ENCODE measurements at places on chromosomes 3 and 15.

DNA sequence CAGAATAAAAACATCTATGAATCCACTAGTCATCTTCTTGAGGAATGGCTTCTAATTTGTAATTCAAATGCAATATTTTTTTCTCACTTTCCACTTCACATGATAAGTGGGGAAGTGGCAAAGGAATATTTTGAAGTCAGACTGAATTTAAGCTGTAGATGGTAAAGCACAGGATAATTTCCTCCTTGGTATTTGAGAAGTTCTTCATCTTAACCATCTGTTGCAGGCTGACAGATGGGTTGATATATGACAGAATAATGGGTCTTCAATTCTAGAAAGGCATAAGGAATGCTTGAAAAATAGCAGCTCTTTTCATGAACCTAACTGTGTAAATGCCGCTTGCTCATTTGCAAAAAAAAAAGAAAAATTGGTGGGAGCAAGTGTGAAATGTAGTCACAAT is 66.5 kb upstream of the SNTN start:
- DNase-seq: no peak

- no peak for DNase-seq
These were observed 39.7 kb downstream of the ESYT3 start for GRCh38 chr3:138474163-138474562.

- no peak for DNase-seq
These were observed 47.5 kb upstream of the SSR3 start for GRCh38 chr3:156602424-156602823.

GRCh38 chr3:153061938-153062528 is 100.0 kb upstream of the RAP2B start:
- DNase-seq: no peak

DNA sequence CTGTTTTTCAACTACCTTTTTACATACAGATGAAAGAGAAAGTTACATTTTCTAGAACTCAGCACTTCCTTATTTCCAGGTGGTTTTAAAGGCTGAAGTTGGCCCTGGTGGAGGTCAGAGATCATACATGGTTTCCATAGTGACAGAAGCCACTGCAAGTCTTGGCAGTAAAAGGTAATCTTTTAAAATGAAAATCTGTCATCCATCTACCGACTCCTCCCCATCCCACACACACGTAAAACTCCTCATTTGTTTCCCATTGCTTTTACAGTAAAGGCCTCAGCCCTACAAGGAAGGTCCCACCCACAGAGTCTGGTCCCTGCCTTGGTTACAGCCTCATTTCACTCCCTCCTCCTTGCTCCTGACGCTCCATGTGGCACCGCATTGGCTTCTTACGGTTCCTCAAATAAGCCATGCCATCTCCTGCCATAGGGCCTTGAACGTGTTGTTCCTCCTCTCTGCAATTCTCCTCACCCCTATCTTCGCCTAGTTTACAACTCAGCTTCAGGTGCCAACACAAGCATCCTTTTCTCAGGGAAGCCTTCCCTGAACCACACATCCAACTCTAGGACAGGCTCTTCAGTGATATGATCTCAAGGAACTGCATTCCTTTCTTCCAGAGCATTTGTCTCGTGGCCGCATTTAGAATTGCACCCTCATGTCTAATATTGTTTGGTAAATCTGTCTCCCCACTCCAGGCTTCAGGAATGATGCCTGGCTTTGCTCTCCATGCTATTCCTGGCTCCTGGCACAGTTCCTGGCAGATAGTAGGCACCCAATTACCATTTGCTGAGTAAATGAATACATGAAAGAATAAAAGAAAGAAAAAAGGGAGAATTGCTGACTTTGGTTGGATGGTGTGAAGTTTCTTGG is 2.6 kb downstream of the CYP19A1 start:
- DNase-seq: no peak

DNA sequence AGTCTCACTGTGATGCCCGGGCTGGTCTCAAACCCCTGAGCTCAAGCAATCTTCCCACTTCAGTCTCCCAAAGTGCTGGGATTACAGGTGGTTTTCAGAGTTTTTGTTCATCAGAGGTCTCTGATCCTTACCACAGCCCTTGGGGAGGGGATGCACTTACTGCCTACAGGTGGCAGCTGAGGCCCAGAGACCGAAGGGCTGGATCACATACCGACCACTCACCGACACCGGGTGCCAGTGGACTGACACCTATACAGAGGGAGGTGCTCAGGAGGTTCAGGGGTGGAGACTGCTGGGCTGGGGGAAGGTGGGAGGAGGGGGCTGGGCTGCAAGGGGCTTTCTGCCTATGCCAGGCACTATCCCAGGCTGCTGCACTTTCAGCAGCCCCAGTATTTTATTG is 19.5 kb downstream of the DUSP7 start:
- no peak for DNase-seq

GRCh38 chr3:157566596-157566995 is 63.4 kb upstream of the VEPH1 start:
- no peak for DNase-seq

DNA sequence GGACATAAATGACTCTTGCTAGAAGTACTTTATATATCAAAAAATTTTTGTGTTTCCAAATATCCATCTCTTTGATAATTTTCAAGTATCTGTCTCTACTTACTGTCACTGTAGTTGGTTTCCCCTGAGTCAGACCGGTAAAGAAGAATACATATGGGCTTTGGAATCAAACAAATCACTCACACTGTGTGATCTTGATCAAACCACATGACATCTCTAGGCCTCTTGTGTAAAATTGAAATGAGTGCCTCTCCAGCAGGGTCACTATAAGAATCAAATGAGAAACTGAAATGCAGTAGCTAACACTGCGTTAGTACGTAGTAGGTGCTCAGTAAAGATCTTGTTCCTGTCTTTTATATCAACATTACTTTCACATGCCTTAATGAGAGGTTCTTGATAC is 314.6 kb upstream of the STT3B start:
- DNase-seq: no peak

GRCh38 chr3:161389445-161390035 is 18.2 kb upstream of the SPTSSB start:
- no peak for DNase-seq

- no peak for DNase-seq
These were observed 530.2 kb downstream of the SOX2 start for GRCh38 chr3:182241766-182242488.

GRCh38 chr15:66594344-66594743 is 28.5 kb upstream of the LCTL start:
- no peak for DNase-seq

GRCh38 chr15:68583936-68584755 is 5.4 kb downstream of the CORO2B start:
- DNase-seq: no peak

DNA sequence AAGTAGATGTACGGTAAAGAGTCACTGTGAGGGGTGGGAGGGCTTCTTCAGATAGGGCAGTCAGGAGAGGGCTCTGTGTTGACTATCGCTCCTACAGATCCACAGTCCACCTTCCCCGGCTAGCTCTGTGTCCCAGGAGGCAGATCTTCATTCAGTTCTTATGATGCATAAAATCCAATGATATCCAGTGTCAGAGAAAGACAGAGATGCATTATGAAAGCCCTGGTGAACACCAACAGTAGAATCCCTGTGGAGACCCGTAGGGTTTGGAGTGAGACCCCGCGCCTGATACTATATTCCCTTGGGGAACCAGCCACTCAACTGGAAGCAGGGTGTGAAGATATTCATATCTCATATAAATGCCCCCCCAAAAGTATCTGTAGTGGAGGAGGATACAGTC is 119.8 kb upstream of the SLCO3A1 start:
- DNase-seq: no peak

DNA sequence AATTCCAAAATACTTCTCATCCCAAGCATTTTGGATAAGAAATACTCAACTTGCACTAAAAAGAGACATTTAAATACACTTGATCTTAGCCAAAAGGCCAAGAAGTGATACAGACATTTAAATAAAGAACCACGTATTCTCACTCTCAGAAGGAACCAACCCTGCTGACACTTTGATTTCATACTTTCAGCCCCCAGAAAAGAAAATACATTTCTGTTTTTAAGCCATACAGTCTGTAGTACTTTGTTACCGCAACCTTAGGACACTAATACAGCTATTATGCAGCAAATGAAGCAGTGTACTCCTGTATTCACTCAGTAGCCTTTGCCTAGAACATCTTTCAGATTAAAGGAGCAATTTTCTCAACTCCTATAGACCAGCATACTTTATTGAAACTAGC is 86.7 kb downstream of the TBC1D5 start:
- no peak for DNase-seq

GRCh38 chr3:62110443-62111225 is 262.7 kb downstream of the FEZF2 start:
- no peak for DNase-seq

DNA sequence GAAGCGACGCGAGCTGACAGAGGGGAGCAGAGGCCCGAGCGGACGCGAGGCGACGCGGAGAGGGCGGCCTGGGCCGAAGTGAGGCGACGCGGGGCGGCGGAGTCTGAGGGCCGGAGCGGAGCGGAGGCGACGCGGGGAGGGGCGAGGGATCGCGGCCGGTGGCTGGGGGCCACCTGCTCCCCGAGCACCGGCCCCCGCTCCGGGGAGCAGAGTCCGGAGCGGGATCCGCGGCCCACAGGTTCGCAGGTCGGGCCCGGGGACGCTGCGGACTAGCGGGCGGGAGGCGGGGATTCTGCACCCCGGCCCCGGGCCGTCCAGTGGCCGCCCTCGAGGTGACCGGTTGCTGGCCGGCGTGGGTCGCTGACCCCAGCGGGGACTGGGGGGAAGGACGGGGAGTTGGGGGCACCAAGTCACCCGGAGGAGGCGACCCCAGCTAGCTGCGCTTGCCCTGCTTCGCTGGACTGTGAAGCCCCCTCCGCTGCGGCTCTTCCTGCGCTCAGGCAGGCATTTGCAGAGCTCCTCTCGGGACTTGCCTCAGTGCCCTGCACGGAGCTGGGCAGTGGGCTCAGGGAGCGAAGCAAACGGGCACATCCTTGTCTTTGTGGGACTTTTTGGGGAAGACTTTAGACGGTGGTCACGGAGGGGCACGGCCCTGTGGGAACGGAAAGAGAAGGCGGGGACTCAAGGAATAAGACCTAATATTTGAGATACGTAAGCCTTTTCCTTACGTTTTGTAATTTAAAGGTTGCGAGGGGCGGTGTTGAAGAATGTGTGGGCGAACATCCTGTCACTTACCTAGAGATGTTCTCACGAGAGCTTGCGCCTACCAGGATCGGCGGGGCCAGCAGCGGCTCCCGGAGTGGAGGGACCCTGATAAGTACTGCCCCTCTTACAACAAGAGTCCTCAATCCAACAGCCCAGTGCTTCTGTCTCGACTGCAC is 566 bp downstream of the HMCES start:
- peak; percentile 70 for DNase-seq

DNA sequence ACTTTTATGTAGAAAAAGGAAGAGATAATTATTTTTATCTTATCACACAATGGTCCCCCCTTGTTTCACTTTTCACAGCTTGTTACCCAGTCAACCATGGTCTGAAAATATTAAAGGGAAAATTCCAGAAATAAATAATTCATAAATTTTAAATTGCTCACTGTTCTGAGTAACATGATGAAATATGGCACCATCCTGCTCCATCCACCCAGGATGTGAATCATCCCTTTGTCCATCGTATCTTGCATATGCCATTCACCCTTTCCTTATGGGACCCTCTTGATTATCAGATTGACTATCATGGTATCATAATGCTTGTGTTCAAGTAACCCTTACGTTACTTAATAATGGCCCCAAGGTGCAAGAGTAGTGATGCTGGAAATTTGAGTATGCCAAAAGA is 43.7 kb downstream of the ANKRD28 start:
- peak; percentile 35 for DNase-seq

GRCh38 chr15:64743691-64744090 is 31.7 kb downstream of the RBPMS2 start:
- DNase-seq: no peak

GRCh38 chr3:56720849-56721248 is 37.8 kb upstream of the TASOR start:
- no peak for DNase-seq

DNA sequence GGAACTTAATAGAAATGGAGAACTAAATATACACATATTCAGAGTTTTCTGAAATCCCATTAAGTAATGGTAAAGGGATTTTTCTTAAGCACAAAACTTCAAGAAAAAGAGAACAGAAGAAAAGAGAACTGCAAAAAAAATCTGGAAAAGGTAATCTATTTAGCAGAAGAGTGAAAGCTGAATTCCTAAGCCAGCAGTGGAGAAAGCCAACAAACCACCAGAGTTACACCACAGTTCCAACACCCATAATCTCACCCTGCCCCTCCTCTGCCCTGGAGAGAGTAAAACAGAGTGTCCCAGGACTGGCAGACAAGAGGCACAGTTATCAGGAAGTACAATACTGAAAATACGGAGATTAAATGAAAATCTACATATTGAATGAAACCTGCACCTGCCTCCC is 29.4 kb downstream of the TP53BP1 start:
- no peak for DNase-seq

- no peak for DNase-seq
These were observed 17.9 kb upstream of the OR5H6 start for GRCh38 chr3:98246142-98246541.

- DNase-seq: no peak
These were observed 255.8 kb upstream of the CDIN1 start for GRCh38 chr15:36323615-36324014.

GRCh38 chr15:72562878-72563277 is 88.7 kb downstream of the ARIH1 start:
- no peak for DNase-seq

DNA sequence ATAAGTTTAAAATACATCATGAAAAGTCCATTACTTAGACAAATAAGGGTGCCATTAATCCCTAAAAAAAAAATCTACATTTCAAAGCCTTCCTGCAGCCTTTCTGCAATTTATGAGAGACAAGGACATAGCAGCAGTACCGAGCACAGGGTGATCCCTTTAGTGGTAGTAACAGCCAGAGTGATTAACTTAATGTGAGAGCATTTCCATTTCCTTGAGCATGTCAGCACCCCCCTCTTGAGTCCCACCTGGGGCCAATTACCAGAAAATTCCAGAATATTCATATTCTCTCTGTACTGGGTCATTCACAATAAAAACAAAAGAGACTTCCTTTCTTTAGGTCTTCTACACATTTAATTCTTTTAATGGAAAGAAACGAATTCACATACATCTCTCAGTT is 546.9 kb upstream of the CCDC54 start:
- DNase-seq: no peak

DNA sequence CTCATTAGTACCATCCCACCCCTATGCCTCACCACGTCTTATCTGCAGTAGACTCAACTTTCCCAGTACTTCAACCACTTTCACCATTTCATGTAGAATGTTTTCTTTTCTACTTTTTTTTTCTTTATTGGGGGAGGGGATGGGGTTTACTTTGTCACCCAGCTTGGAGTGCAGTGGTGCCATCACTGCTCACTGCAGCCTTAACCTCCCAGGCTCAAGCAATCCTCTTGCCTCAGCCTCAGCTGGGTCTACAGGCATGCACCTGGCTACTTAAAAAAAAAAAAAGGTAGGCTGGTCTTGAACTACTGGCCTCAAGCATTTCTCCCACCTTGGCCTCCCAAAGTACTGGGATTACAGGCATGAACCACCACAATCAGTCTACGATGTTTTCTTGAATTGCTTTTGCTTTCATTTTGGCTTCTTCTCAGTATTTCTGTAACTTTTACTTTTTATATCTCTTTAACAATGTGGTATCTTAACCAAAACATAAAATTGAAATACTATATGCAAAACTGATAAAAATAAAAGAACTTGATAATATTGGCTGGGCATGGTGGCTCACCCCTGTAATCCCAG is 44.9 kb upstream of the CHL1 start:
- no peak for DNase-seq

Data from SW 1271 (cell line).